ENCODE measurements at places on chromosomes 3 and 15.

DNA sequence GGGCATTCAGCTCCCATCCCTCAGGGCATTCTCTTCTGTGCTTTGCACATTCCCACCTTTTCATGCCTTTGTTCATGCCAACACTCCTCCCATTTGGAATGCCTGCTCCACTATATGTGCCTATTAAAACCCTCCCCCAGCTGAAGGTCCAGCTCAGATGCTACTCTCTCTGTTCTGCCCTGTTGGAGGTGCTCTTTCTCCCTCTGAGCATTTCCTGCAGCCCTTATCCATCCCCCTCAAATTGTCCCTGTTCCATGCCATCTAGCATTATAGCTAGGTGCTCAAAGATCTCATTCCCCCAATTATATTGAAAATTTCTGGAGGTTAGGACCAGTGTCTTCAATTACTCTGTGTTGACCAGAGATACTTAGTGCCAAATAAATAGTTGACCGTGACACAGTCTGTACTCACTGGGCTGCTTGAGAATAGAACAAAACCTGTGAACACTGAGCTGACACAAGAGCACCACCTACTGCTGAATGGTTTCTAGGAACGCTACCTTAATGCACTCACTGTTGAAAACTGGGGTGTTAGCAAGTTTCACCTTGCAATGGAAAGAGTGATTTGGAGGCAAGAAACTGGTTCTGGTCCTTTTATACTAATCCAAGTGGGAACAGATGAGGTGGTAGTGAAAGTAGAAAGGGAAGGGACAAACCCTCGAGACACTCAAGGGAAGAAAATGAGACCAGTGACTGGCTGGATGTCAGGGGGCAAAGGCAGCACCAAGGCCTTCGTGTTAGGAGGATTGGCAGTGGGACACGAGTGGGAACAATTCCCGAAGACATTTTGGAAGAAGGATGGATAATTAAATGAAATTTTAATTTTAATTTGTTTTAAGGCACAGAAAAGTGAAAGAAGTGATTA, 289.8 kb upstream of the ROPN1 start:
- no peak for DNase-seq

DNA sequence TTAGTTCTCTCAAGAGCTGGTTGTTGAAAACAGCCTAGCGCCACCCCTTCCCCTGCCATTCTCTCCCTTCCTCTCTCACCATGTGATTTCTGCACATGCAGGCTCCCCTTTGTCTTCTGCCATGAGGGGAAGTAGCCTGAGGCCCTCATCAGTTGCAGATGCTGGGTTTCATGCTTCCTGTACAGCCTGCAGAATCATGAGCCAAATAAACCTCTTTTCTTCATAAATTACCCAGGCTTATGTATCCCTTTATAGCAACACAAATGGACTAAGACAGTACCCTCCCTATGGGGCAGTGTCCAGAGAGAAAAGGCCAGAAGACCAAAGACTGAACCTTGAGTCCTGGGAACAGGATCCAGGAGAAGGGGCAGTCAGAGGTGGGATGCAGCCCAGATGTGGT, 54.7 kb downstream of the CLEC3B start:
- DNase-seq = no peak

DNA sequence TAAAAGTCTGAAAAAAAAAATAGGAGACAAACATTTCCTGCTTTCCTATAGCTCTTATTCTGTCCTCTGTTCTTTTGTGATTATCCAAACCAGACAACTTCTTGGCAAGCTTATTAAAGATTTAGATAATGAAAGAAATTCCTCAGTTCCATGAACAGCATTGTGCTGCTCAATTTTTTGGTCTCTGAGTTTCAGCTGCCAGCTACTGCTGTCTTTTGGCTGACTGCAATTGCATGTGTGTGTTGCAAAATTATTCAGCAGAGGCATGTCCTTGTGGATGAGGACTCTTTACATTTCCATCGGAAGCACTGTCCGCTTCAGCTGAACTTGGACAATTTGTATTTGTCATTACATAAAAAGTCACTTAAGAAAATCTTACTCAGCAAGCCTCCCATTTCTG, 397.3 kb upstream of the RASGRP1 start:
- DNase-seq = no peak

- DNase-seq = no peak
Observed at GRCh38 chr3:133375403-133375745, 24.5 kb upstream of the BFSP2 start.
